ENCODE measurements at places on chromosomes 1 and 21.

GRCh38 chr1:198623752-198624647, 14.8 kb upstream of the PTPRC start:
- no peak for DNase-seq

GRCh38 chr1:241716915-241717656, 65.0 kb downstream of the WDR64 start:
- no peak for DNase-seq

DNA sequence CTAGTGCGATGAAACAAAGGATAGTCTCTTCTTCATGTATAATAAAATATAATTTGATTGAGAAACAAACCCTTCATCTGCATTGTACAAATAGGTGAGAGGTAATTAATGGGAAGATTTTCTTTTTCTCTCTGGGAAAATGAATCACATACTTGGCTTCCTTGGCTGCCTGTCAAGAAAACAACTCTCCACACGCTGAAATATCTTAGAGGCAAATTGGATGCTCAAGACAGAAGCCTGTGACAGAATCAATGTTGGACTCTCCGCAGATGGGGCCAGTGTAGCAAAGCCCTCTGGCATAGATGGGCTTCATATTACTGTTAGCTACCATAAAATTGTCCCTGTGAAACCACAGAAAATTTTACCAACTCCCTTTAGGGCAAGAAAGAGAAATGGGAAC, 186.6 kb downstream of the GRIK1 start:
- DNase-seq = no peak

GRCh38 chr1:43818691-43819090, 111.4 kb downstream of the ST3GAL3 start:
- no peak for DNase-seq

DNA sequence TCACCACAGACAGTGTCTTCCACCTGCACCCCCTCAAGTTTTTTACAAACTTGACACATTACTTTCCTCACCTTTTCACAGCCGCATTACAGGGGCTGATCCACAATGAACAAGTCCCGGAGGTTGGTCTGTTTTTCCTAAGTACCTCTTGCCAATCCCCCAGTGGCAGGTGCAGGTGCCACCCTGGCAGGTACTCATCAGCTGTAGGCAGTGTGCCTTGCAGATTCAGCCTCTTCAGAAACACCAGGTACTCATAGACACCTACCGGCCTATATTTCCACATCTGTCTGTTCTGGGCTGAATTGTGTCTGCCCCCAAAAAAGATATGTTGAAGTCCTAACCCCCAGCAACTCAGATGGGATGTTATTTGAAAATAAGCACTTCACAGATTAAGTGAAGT, 81.4 kb upstream of the CNIH3 start:
- no peak for DNase-seq

DNA sequence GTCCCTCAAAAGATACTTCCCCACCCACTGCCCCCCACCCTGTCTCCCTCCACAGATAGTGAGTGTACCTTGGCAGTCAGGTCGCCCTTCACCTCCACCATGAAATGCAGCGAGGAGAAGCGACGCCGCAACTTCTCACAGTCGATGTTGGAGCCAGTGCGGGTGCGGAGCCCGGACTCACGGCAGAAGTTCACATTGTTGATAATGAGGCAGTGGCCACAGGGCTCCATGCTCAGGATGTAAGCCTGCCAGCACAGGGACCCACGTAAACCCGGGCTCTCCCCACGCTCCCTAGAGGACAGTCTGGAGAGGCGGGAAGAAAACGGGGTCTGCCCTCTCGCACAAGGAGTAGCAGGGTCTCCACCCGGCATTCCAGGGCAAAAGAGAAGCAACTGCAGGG, 17.2 kb downstream of the CASP9 start:
- no peak for DNase-seq

DNA sequence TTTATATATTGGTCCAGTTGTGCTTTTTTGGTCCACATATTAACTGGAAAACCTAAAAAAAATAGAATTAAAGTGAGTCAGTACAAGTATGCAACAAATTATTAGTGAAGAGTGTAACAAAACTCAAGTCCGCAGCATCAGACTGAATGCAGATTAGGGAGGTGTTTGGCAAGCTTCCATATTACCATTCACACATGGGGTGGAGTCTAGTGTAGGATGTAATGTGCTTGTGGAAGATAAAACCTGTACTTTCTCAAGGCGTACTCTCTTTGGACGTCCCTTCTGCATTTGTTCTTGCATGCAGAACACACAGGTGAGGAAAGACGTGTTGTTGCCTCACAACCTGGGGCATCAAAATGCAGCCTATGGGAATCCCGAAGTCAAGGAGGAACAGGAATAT, 668.7 kb downstream of the MRPL39 start:
- no peak for DNase-seq

DNA sequence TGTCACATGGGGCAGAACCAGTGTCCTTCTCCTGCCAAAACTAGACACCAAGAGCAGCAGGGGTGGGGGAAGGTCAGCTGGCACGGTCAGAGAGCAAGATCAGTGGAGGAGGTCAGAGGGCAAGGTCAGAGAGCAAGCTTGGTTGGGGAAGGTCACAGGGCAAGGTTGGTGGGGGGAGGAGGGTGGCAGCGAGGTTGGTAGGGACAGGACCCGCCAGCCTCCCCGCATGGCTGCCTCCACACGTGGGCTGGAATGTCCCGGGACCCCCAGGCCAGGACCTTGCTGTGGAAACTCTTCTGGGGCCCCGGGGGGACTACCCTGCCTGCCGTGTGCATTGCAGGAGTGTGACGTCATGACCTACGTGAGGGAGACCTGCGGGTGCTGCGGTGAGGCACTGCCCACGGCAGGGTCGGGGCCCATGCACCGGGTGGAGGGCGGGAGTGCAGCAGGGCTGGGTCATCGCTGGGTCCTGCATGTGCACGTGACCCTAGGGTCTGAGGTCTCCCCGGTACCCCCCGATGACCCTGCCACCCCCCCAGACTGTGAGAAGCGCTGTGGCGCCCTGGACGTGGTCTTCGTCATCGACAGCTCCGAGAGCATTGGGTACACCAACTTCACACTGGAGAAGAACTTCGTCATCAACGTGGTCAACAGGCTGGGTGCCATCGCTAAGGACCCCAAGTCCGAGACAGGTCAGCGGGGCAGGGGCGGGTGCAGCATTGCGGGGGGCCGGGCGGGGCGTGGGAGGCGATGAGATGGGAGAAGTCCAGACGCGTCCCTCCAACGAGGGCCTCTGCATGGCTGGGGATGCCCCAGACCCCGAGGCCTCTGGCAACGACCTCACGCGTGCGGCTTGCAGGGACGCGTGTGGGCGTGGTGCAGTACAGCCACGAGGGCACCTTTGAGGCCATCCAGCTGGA, 27.3 kb downstream of the COL6A2 start:
- no peak for DNase-seq

DNA sequence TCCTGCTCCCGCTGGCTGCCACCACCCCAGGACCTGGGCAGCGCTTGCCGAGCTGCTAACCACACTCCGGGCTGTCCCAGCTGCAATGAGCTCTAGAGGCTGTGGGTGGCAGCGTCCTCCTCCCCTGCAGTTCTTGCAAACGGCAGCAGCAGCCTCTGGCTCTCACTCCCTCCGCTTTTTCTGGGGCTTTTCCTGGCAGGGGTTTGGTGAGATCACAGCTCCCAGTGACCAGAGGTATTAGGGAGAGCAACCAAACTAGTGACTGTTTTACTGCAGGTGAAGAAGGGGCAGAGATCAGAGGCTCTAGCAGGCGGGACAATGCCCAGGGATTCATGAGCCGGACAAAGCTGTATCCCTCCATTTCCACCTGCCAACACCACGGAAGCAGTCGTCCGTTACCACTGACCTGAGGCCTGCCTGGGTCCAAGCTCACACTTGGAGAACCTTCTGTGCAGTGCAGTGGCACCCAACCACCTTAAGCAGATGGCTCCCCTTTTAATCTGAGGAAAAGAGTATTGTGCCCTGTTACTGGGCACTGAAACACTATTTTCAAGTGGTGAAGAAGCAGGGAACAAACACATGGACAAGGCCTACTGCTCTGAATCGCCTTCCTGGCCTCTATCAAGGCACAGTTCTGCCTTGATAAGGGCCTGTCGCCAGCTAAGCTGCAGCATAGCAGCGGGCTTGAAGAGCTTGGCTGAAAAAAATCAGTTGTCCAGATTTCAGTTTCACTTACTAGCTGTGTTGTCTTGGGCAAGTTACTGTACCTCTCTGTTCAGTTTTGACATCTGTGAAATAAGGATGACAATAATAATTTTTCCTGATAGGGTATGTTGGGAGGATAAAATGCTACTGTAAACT, at the start of gene F5:
Gene F5 (minus strand): TSS at position 87 of the 861 bp plus-strand sequence. CDS start 95 bp downstream, outside the sequence.
- peak; percentile 69 for DNase-seq

DNA sequence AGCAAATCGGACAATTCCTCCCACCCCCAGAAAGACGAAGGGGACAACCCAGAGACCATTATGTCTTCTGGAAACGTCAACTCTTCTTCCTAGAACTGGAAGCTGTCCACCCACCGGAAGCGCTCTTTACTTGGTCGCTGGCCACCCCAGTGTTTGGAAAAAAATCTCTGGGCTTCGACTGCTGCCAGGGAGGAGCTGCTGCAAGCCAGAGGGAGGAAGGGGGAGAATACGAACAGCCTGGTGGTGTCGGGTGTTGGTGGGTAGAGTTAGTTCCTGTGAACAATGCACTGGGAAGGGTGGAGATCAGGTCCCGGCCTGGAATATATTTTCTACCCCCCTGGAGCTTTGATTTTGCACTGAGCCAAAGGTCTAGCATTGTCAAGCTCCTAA, 3.2 kb downstream of the S1PR1 start:
- DNase-seq = no peak

GRCh38 chr1:202703191-202703590, 7.1 kb downstream of the SYT2 start:
- DNase-seq = no peak

- DNase-seq = no peak
These were observed 4.1 kb downstream of the KRTAP12-1 start for GRCh38 chr21:44677881-44678280.

GRCh38 chr1:101371259-101371658, 134.4 kb downstream of the S1PR1 start:
- DNase-seq = no peak

DNA sequence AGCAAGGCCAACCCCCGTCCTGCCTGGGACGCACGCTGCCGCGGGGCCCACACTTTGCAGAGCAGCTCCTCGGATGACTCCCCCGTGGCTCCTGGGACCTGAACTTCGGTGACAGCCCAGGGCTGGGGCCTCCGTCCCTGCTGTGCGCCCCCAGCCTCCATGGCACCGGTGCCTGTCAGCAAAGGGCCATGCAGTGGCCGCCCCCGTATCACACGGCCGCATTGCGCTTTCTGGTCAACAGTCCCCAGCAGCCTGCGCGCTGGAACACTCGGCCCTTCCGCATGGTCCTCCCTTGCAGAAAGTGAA, 18.0 kb downstream of the NADK start:
- no peak for DNase-seq

- DNase-seq = no peak
These were observed 580.1 kb upstream of the ADGRL2 start for GRCh38 chr1:81220614-81221071.

DNA sequence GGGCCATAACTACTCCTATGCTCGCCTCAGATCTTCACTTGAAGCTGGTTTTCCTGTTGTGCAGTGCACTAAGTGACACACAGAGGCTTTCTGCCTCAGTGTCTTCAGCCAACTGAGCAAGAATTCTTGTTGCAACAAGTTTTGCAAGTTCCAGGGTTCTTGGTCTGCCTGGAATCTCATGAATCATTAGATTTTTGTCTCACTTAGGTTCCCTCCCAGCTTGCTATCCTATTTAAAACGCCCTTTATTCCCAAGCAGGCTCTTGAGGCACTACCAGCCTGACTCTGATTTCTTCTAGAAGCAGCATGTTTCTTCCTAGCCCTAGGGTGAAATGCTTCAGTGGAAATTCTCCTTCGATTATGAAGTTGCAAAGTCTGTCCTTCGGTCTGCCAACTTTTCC, 158.8 kb downstream of the C1orf21 start:
- no peak for DNase-seq

DNA sequence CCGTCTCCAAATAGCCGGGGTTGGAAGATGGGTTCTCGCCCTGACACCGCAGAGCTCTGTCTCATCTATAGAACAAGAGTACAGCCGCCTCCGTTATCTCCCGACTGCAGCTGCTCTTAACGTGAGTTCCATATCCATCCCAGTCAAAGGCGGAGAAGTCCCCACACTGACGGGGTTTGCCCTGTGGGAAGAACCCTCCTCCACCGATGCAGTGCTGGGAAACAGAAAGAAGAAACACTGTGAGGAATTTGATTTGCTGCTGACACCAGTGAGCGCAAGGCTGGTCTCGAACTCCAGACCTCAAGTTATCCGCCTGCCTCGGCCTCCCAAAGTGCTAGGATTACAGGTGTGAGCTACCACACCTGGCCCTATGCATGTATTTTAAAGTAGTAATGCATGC, 9.5 kb downstream of the ITLN2 start:
- DNase-seq = no peak

DNA sequence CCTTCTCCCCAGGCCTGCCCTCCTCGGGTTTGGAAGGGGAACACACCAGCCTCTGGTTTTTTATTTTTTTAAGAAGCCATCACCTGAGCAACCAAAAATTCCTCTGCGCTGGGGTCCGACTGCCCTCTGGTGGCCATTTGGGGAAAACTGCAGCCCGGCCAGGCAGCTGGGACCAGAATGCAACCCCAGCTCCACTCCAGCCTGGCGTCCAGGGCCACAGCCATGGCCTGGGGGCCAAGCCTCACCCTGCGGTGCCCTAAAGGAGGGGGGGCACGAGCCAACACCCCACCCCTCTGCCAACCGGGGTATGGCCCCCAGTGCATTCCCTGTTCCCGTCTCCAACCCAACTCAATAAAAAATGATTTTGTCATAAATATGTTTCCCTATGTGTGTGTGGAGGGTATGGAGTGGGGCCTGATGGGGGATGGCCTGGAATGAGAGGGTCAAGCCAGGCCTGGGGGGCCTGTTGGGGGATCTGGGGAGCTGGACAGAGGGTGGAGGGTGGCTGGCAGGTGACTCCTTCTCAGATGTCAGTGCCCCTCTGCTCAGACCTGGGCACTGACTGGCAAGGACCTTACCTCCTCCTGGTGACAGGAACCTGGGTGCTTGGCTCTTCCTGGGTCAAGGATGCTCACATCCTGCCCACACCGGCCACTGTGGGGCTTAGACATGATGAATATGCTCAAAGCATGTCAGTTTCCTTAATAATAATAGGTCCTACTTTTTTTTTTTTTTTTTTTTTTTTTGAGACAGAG, 3.2 kb downstream of the GPR3 start:
- peak; percentile 62 for DNase-seq

- no peak for DNase-seq
These were observed 4.3 kb upstream of the C1QTNF12 start for GRCh38 chr1:1250786-1251284.
